Skin of body (tissue), 3 donors: ENCODE measurements at places on chromosomes 2 and 18. TPM values are rescaled to one million over a fixed set of nuclear protein-coding genes. Genes with fewer than 3 reads are reported as not detected.

MSH6 gene
- total RNA-seq = 45.7 TPM

DNA sequence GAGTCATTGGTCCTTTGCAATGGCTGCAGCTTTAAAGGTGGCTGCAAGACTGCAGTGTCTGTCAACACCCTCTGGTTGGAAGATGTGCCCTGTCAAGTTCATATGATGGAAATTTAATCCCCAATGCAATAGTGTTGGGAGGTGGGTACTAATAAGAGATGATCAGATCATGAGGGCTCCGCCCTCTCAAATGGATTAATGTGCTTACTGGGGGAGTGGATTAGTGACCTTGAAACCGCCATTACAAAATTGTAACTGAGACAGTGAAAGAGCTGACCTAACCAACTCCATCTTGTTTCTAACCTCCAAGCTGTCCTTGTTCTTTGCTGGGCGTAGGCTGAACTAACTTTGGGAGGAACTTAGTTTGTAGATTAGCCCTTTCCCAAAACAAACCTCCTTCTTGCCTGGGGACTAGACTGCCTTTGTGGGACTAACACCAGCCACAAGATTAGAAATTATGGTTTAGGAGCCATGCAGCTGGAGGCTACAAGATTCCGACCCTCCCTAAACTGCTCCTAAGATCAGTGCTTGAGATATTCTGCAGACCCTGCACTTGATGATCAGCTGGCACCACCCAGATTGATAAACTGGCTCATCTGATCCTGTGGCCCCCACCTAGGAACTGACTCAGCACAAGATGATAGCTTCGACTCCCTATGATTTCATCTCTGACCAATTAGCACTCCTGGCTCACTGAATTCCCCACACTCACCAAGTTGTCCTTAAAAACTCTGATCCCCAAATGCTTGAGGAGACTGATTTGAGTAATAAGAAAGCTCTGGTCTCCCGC, 13.7 kb downstream of the MYCN start:
- no peak for DNase-seq

DNA sequence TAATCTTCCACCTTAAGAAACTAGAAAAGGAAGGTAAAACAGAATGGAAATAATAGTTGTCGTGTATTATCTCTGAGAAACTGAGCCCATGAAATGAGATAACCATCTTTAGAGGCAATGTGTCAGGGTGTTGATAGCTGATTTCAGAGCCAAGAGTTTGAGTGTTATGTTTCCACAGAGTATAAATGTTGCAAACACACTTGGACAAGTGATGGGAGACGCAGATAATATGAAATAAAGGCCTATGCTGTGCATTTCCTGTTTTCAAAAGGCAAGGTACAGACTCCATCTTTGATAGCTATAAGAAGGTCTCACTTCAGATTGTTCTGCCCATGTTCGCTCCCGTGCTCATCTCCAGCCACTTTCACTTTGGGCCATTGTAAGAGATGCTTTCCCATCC, 25.9 kb upstream of the DNER start:
- DNase-seq = no peak

TEKT4 gene
- not detected for total RNA-seq

WIPF1 gene
- total RNA-seq = 32.4 TPM

AOX1 gene
- total RNA-seq = 2.6 TPM

DNA sequence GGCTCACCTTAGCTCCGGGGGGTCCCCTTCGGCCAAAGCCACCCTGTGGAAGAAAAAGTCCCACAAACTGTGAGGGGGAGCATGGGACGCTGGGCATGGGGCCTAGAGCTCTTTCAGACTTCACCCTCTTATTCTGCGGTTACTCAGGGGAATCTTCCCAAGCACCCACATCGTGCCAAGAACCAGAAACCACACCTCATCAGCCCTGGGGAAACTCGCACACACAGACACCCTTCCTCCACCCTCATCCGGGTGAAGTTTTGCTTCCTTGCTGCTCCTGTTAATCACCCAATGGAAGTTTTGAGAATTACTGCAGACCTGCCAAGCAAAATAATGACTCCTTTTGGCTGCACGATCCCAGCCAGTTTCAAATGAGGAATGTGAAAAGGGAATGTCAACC, 59.1 kb downstream of the COL6A3 start:
- peak; percentile 9 for DNase-seq

DNA sequence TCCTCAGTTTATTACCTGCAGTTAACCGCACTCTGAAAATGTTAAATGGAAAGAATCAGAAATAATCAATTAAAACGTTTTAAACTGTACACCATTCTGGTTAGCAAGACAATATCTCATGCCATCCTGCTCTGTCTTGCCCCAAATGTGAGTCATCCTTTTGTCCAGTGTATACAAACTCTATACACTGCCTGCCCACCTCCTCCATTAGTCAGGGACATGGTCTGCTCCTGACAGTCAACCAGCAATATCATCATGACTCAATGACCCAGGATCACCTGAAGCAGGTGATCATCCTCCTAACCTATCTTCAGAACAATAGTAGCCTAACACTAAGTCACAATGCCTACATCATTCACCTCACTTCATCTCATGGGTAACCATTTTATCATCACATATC, 214.7 kb downstream of the KCNH7 start:
- DNase-seq = no peak

OSR1 gene
- 12.9 TPM for total RNA-seq

IL1R1 gene
- total RNA-seq = 20.3 TPM

DNA sequence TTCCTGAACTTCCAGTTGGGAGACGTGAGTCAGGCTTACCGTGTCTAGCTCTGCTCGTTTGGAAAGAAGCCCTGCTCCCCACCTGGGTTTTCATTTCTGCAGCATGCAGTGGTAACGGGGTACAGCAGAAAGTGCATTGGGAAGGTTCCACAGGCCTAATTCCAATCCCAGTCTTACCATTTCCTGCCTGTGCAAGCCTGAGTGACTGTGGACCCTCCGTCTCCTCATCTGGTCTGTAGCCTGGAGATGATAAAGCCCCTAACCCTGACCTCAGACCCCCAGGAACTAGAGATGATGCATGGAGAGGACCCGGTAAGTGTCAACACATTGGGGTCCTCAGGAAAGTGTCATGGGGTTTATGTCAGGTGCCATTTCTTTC, 5.8 kb upstream of the PSD4 start:
- no peak for DNase-seq

IGFBP5 gene
- total RNA-seq = 246 TPM

GRCh38 chr2:1949265-1949664, 204.9 kb upstream of the PXDN start:
- no peak for DNase-seq

PTH2R gene
- total RNA-seq = 0.10 TPM

RESP18 gene
- not detected for total RNA-seq

INHA gene
- total RNA-seq = 0.10 TPM
